ENCODE measurements at places on chromosomes 6 and 20.
A peak's percentile ranks its signal among the peaks of the same experiment; 100 is the strongest.

DNA sequence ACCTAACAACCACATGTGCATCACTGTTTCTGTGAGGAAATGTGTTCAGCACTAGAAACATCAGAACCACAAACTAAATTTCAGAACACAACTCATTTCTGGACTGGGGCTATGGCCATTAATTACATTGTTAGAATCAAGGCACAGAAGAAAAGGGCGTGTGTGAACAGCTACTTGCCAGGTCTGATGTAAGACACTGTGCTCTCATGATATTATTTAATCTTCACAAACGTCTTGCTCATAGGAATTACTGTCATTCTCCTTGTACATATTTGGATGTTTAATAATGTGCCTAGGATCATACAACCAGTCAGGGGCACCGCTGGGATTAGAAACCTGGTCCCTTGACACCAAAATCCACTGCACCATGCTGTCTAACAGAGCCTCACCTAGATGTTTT is 14.8 kb downstream of the ADGRF1 start:
- no peak for DNase-seq

GRCh38 chr6:149331043-149331807 is 13.7 kb downstream of the TAB2 start:
- no peak for DNase-seq

- DNase-seq, result no peak
Measured at GRCh38 chr20:35461620-35462019, 6.2 kb downstream of the CEP250 start.

DNA sequence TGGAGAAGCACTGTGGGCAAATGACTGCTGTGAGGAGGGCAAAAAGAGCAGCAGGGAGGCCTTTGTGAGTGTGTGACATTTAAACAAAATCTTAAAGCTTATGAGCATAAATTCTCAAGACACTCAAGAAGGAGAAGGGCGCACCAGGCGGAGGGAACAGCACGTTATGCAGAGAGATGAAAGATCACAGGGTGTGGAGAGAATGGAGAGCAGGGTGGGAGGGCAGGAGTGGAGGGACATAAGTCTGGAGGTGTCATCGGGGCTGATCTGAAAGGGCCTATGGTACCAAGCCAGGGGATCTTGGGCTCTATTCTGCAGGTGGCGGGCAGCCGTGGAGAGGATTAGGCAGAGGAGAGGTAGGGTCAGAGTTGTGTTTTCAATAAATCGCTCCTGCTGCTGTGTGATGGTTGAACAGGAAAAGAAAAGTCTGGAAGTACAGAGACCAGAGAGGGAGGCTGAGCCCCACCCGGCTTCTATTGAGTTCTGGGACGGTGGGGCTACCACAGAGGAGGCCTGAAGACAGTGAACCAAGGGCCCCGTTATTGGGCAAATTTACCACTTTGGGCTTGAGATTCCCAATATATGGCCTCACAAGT is 24.3 kb upstream of the DLGAP4 start:
- DNase-seq, result no peak

- no peak for DNase-seq
Measured at GRCh38 chr6:136599329-136600011, 49.2 kb upstream of the MAP7 start.

- DNase-seq, result no peak
Measured at GRCh38 chr6:44504301-44504791, 116.8 kb downstream of the CDC5L start.

GRCh38 chr6:151842816-151843215 is 35.3 kb downstream of the ESR1 start:
- DNase-seq, result no peak

- no peak for DNase-seq
Measured at GRCh38 chr6:35487658-35488516, 9.0 kb downstream of the TEAD3 start.

GRCh38 chr20:62259294-62259565 is 20.9 kb downstream of the OSBPL2 start:
- DNase-seq, result no peak

DNA sequence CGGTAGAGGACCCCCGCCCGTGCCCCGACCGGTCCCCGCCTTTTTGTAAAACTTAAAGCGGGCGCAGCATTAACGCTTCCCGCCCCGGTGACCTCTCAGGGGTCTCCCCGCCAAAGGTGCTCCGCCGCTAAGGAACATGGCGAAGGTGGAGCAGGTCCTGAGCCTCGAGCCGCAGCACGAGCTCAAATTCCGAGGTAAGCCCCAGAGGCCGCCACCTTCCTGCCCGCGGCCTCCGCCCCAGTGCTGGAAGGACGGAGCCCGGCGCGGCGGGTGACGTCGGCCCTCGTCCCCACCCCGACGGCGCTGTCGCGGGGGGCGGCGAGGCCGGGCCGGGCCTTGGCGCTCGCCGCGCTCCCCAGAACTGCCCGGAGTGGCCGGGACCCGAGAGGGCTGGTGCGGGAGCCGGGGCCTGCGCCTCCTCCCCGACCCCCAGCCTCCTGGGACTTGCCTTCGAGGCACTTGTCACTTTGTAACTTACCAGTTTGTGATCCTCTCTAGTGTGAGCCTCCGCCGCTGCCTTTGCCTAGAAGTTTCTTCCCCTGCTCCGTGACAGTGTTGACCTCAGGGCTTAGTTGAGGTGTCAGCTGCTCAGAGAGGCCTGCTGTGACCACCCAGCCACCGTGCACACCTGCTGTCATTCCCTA is 417 bp downstream of the VAPB start:
- DNase-seq, result peak; percentile 53

DNA sequence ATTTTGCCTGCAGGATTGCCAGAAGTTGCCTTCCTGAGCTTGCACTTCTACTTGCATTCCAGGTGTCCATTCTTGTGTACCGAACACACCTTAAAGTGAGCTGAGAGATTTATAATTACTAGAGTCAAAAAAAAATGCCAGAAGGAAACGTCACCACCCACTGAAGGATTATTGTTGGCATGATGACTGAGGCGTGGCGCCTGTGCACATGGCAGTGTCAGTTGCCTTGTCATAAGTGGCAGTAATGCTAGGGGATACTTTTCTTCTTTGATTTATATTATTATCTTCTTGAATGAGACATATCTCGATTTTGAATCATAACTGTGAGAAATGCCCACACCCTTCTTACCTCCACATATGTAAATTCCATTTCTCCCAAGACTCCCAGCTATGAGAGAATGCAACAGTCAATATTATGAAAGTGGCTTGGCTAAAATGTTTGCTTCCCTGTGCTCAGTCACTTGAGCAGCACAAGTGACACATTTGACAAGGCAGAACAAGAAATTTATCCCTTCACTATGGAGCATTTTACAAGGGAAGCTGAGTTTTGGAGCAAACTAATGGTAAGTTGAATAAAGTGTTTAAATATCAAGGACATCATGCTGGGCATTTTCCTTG is 149.5 kb upstream of the SASH1 start:
- DNase-seq, result no peak

- no peak for DNase-seq
Measured at GRCh38 chr6:21824431-21825177, 231.1 kb downstream of the SOX4 start.

DNA sequence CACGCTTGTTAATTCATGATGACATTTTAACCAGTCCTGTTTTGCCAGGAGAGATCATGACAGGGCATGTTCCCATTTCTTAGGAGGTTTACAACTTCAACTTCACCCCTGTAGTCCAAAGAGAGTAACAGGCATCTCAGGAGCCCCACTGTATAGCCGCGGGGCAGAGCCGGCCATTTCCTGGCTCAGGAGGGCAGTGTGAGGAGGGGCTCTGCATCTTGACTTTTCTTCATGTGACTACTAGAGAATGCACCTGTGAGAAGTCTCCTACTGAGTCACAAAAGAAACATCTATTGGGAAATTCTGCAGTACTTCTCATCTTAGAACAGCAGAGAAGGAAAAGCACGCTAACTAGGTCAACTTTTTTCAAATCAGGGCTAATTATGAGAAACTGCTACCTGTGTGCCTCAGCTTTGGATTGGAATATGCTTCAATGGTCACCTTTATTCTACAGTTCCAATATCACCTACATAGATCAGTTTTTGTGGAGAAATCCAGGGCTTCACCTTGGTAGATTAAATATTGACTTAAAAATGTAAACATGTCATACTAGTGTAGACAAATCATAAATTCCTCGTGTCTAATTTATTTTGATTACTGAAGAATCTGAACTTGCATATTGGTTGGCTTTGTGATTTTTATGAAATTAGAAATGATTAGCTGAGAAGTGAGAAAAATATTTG is 28.6 kb upstream of the SIM1 start:
- DNase-seq, result no peak

DNA sequence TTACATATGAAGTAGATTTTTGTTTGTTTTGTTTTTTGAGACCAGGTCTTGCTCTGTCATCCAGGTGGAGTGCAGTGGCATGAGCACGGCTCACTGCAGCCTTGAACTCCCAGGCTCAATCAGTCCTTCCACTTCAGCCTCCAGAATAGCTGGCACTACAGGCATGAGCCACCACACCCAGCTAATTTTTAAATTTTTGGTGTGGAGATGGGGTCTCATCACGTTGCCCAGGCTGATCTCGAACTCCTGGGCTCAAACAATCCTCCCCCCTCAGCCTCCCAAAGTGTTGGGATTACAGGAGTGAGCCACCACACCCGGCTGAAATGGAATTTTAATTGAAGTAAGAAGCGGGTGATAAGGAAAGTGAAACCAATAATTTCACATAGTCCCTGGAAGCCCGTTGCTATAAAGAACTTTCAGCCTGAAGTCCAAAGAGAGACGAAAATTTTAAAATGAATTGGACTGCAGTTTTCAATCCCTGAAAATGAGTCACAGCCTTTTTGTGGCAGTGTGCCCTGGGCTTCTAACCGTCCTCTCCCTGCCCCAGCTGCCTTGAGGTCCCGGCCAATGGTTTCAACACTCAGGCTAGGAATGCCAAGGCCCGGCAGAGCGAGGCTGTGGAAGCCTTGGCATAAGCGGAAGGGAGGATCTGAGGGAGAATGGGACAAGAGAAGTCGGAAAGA is 757 bp downstream of the RAET1E start:
- peak; percentile 81 for DNase-seq
